NCI-H1436 treated with DMSO at 0.1 percent for 48 hours (cell line): ENCODE measurements at places on chromosomes 7 and 10.

- DNase-seq = no peak
Observed at GRCh38 chr10:117135480-117136140, 2.5 kb downstream of the VAX1 start.

DNA sequence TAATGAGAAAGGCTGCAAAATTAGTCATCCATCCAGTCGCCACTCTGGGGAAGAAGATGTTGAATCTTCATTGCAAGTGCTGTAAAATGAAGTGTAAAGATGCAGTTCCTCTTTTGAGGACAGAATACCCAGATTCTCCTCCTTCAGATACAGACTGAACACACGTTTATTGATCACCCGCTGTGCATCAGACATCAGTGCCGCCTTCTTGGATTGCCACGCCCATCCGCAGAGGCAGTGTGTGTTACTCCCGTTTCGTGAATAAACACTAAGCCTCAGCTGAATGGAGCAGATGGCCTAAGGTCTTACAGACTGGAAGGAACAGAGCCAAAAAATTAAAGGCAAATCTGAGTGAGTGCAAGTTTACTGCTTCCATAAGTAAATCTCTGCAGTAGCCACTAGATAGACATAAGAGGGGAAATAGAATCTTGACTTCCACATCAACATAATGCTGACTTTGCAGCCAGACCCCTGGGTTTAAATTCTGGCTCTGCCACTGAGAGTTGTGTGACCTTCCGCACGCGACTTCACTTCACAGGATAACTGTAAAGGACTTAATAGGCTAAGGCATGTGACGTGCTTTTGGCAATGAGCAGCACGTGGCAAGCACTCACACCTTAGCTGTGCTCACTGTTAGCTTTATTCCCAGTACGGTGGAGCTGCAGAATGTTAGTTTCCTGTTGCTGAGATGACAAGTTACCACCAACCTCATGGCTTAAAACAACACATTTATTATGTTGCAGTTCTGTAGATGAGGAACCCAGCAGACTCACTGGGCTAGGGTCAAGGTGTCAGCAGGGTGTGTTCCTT is 285.9 kb downstream of the CELF2 start:
- no peak for DNase-seq

- DNase-seq = no peak
Observed at GRCh38 chr7:122885583-122886356, 490 bp downstream of the CADPS2 start.

GRCh38 chr10:13890233-13891127 is 303.7 kb downstream of the PRPF18 start:
- no peak for DNase-seq

DNA sequence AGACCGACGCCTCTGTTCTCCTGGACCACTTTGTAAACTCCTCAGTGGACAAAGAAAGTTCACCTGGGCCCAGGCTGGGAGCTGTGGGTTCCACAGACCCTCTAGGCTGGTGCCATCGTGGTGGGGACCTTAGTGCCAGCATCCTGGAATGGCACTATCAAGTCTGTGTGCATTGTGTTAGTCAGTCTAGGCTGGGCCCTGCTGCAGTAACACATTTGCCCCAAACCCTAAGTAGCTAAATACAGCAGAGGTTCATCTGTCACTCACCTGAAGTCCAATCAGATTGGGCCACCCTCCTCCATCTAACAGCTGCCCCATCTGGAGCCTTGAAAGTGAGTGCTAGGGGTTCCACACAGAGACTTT is 110.8 kb downstream of the RGS10 start:
- no peak for DNase-seq

- DNase-seq = no peak
Observed at GRCh38 chr10:118851062-118852035, 96.6 kb upstream of the CACUL1 start.

- DNase-seq = no peak
Observed at GRCh38 chr10:75115137-75115536, 3.7 kb downstream of the SAMD8 start.

GRCh38 chr10:70376436-70377378 is 5.7 kb downstream of the LRRC20 start:
- DNase-seq = no peak

- DNase-seq = no peak
Observed at GRCh38 chr7:28835800-28836199, 122.3 kb downstream of the TRIL start.

- no peak for DNase-seq
Observed at GRCh38 chr10:86366033-86366901, at the start of gene GRID1. Gene GRID1 (minus strand): TSS chr10:86366795.

- DNase-seq = no peak
Observed at GRCh38 chr10:70234668-70235447, 1.6 kb upstream of the PPA1 start.

GRCh38 chr10:94299417-94299816 is 63.3 kb downstream of the NOC3L start:
- DNase-seq = no peak

DNA sequence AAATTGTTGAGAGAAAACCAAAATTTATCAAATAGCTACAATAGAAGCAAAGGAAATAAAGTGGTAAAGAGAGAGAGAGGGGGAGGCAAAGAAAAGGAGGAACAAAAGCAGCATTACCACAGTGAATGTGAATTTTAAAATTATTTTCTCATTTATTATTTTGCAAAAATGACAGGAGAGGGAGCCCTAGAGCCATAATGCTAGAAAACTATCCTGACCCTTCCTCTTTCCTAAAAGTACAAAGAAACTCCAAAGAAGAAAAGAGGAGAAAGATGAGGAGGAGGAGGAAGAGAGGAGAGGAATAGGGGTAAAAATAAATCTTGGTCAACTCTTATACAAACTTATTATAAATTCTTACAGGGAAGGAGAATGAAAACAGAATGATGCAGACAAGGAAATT is 921.5 kb downstream of the NRG3 start:
- DNase-seq = no peak

GRCh38 chr10:61211468-61211867 is 241.7 kb downstream of the TMEM26 start:
- no peak for DNase-seq

DNA sequence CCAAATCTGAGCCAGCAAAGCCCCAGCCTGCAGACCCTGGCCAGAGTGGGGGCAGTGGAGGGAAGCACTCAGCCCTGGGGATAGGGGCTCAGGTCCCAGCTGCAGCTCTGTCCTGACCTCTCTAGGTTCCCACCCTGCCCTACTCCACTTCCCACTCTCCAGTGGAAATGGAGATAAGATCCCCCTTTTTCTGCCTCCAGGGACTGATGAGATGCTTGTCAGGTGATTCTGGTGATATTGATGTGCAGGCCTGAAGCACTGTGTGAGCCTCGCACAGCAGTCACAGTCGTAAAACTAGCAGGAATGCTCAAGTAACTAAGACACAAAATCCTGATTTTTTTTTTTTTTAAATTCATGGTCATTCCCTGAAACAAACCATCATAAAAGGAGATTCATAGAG is 55.0 kb upstream of the BTBD16 start:
- DNase-seq = no peak

DNA sequence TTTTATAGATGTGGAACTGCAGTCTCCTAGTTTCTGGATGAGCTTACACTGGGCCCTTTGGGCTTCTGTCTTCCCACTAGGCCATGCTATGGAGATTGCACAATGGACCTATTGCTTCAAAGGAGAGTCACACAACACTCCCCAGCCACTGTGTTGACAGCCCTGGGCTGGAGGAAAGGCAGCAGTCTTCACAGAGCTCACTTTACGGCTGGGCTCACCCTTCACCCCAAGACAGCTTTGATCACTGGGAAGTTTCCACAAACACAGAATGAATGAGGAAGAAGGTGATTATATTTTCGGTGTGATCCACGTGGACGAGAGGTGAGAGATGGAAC is 92.7 kb upstream of the GDF10 start:
- DNase-seq = no peak

GRCh38 chr7:79405368-79405767 is 48.1 kb downstream of the MAGI2 start:
- no peak for DNase-seq

- DNase-seq = no peak
Observed at GRCh38 chr7:24025765-24026164, 258.2 kb upstream of the NPY start.

DNA sequence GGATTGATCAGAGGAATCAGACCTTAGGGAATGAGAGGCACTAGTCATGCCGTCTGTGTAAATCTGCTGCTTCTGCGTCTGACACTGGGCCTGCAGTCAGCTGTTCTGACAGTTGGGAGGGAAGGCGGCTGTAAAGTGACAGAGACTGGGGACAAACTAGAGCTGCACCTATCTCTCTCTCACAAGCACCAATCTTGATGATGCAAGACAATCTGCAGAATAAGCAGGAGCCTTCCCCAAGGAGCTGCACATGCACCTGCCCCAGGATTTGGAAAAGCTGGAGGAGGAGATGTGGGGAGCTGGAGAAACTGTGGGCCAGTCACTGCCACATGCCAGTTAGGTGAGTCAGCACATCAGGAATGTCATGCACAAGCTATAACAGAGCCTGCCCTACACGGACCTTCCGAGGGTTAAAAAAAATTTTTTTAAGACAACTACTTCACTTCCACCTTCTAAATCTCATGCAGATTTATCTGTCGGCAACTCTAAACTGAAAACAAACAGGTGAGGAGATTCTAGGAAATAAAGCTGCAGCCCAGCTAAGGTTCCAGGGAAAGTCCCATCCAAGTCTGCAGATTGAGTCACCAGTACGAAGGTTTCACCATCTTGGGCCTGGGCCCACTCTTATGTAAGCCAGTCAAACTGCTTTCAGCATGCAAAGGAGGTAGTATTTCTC is 39.2 kb downstream of the ENO4 start:
- DNase-seq = no peak

DNA sequence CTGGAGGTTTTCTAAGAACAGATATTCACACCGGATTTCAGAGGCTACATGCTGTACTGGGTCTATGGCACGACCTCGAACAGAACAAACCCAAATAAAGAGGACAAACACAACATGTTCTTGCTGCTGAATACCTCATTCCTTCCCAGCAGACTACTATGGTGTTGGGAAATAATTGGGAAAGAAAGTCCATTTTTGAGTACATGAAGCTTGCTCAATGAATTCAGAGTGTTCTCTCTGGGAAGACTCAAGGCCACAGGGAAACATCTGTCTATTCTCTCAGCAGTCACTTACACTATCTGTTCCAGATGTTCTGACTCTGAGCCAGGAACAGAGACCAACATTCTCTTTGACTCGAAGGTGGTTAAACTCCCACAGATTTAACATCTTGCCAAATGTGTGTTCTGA is 30.9 kb downstream of the LAMB1 start:
- DNase-seq = no peak

DNA sequence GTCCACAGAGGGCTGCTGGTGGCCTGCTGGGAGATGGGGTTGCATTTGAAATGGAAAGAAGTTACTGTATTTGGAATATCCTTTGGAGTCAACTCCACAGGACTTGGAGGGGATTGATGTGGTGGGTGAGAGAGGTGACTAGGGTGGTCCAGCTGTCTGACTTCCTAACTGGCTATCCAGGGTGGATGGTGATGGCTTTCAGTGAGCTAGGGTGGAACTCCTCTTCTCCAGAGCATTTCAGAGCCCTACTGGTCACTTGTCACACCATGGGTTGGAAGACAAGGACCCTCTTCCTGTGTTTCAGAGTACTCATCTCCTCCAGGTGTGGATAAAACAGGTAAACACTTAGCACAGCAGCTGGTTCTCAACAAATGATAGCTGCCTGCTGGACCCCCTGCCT is 3.3 kb upstream of the ADAMTS14 start:
- DNase-seq = no peak

GRCh38 chr7:2330493-2330892 is 16.3 kb upstream of the SNX8 start:
- no peak for DNase-seq

DNA sequence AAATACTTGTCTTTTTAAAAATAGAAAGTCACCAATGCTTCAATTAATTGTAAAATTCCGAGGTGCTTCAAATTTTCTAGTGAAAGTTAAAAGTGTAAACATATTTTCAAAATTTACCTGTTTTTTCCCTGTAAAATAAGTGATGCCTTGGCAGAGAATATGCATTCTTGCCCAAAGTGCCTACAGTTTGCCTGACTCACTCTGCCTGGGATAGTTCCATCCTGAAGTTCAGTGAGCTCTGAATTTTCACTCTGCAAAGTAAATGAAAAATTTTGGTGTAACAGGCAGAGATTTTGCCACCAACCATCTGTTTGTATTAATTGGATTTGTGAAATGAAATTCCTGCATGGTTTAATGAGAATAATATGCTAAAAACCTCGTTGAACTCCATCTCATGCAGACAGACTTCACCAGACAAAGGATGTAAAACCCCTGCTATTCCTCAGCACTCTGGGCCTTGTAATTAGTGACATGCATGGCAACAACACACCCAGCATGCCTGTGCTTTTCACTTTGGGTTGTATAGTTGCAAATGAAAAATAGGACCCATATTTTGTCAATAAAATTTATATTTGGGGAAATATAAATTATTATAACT is 117.4 kb upstream of the GNAI1 start:
- DNase-seq = no peak

- DNase-seq = no peak
Observed at GRCh38 chr7:1510780-1511154, 6.6 kb upstream of the INTS1 start.

DNA sequence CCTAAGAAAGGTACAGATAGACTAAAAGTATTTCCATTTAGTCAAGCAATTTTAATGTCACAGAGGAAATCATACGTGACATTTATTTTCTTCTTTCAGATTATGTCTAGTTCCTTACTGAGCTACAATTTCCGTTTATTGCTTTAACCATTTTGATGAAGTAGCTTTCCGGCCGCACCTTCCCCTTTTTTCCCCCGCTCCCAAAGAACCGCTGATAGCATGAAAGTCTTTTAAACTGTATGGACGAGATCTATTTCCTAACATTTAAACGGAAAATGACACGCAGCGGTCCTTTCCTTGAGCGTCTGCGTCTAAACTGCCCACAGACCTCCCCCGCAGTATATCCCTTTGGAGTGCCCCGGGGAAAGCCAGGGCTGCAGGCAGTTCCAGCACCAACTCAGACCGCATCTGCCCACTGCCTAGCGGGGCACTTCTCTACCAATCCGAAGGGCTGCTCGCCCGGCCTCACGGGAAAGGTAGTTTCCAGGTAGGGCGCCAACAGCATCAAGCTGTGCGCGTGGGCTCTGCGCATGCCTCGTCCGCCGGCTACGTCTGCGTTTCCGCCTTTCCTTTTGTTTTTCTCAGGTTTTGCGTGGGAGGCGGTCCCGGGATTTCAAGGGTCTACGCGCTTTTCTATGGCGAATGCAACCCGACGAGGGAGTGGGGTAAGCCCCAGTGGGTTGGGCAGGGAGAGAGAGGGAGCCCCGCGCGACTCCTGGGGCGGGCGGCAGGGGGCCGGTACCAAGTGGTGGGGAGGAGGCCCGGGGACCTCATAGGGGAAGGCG is at the start of gene ZNF33A:
TSS of gene ZNF33A (plus strand) at position 557 of the 785 bp plus-strand sequence. CDS start 1,667 bp downstream, outside the sequence.
- peak; percentile 89 for DNase-seq

DNA sequence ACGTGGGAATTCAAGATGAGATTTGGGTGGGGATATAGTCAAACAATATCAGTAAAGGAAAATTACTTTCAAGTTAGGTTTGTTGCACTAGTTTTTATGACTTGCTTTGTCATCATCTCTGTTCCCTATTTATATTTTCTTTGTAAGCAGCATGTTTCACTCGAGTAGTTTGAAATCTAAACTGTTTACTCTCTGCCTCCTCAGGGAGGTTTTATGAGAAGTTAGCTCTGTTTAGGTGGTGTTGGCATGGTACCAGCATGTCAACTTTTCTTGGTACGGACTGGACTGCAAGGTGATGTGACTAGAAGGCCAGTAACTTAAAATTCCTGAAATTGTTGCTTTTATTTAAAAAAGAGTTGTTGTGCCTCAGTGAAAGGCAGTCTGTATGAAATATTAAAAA is 59.2 kb upstream of the MTPN start:
- DNase-seq = no peak
